ENCODE measurements at places on chromosomes 4 and X. TPM values are rescaled to one million over a fixed set of nuclear protein-coding genes. Genes with fewer than 3 reads are reported as not detected.
A peak's percentile ranks its signal among the peaks of the same experiment; 100 is the strongest.

Gene SRPX2
- total RNA-seq = 61.9 TPM

Gene FBXL5
- total RNA-seq = 83.3 TPM

Gene CYTL1
- total RNA-seq = 154 TPM

Gene NXF2
- total RNA-seq = not detected

Gene EDA2R
- 7.6 TPM for total RNA-seq

Gene CDKL2
- 2.1 TPM for total RNA-seq

Gene USP9X
- 81.8 TPM for total RNA-seq

Gene FAM184B
- total RNA-seq = not detected

Gene BRS3
- total RNA-seq = not detected

Gene NDP
- total RNA-seq = 0.15 TPM

Gene LGI2
- 0.05 TPM for total RNA-seq

Gene MAGEE1
- total RNA-seq = 3.3 TPM

Gene RELL1
- total RNA-seq = 199 TPM

Gene TLR2
- total RNA-seq = 8.8 TPM

Gene CLGN
- 7.6 TPM for total RNA-seq

GRCh38 chr4:184287697-184288255 is 70.1 kb upstream of the ENPP6 start:
- DNase-seq = no peak

DNA sequence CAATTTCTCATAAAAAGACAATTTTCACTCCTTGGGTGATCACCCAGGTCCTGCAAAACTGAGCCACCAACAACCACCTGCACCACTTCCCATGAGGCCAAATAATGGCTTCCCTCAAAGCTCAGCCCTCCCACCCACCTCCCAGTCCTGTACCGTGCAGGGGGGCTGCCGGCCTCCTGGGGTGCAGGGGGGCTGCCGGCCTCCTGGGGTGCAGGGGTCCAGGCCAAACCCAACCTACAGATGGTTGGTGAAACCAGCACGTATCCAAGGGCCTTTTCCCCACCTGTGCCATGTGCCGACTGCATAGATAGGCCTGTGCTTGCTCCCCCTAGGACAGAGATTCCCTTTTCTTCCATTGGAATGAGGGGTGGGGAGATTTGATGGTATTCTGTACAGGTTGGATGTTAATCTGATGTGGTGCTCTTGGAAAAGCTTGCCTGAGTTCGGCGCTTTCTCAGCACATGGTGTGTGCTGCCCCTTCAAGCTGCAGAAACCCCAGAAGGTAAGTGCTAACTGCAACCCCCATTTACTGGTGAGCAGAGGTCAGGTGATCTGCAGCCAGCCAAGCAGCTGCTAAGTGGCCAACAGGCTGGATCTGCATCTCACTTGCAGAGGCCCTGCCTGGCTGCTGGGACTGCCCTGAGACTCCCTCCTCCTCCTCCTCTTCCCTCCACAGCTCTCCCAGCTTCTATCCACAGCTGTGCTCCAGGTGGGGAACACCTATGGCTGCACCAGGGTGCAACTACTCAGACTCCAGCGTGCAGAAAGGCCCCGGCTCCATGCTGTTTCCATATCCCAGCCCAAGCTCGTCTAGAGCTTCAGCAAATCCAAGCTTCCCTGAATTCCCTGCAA is 38.8 kb downstream of the FRG1 start:
- no peak for DNase-seq

GRCh38 chr4:151729731-151730559 is 30.9 kb downstream of the GATB start:
- DNase-seq = no peak

- no peak for DNase-seq
Measured at GRCh38 chr4:182917182-182918043, at the start of gene DCTD. TSS of gene DCTD (minus strand) at chr4:182917386. CDS start at chr4:182915568, 1,818 bp downstream.

DNA sequence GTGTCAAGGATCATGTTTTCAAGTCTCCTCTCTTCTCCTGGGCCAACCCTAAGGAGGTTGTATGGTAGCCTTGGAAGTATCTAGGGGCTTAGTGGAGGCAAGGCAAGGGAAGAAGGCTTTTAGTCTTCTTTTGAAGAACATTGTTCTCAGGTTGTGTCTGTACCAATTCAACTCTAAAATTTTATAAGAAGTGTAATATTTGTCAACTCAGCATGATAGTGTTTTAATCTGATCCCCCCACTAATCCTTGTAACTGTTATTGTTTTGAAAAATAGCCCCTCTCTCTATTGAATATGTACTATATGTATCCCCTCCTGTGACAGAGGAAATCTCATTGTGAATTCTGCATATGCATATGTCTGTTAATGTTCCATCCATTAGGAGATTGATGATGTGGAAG is 345.4 kb downstream of the CFAP299 start:
- no peak for DNase-seq

DNA sequence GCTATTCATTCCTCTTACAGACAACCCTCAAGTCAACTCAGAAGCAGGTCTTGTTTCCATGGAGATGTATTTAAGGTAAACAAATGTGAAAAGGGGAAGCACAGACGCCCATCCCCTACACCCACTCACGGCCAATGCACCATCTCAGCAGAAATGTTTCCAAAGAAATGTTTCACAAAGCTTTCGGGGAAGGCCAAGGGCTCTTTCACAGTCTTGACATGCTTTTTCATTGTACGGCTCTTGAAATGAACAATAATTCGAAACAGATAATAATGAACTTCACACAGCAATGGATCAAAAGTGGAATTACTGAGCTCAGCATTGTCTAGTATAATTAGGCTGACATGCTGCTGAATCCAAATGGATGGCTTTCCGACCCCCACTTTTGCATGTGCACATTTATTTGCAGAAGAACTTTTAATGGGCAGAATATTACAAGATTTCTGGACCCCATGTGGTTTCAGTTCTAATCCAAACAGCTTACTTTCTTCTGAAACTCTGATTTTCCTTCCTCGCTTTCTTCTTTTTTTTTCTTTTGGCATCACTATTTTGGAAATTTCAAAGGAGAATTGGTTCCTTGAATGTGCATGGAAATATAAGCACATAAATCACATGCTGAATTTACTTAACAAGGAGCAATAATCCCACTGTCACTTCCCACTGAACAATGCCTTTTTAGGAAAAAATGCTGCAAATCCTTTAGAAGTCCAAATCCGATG is 160.9 kb downstream of the SMIM20 start:
- no peak for DNase-seq

DNA sequence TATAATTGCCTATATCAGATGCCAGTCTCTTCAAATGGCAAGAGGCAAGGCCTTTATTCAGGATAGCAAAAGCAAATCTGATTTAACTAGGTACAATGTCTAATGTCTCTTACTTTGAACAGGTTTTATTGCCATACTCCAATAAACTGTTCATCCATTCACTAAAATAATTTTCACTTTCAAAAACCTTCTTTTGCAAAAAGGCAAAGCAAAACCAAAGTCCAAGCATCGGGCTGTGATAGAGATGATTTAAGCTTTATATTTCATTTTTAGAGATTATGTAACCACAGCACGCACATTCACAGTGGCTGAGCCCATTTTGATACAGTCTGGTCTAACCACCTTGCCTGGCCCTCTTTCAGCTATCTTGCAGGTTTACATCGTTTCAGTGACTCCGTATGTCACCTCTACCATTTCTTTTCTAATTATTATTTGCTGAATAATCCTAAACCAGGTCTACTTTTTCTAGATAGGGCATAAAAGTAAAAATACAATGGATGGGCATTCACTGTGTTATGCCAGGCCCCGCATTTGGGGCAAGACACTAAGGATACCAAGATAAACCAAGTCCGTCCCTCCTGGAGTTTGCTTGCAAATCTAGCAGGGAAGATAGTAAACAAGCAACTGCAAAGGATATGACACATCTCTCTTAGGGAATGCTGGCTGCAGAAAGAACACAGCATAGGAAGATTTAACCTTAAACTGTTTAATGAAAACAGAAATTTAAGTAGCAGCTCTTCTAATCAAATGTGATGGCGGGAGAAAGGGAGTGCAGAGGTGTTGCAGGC is 1.8 kb downstream of the CASP3 start:
- no peak for DNase-seq

DNA sequence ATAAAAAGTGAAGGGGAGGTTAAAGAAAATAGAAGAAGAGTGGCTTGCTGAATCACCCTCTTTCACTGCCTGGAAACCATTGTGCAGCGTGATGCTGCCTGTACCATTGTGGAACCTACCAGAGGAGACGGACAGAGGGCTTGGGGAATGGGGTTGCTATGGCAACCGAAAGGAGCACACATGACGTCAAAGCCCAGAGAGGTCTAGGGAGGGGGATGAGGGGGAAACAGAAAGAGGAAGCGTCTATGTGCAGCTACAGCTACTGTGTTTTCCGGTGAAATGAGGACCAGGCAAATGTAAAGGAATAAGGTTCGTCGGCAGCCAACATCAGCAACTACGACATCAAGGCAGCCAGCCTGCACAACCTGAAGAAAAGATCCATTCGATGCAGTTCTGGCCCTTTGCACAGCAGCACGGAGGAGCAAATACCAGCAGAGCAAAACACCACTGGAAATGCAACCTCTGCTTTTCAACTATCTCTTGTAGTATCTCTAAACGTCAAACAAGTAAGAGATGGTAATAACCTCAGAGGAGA is at the start of gene MAPK10:
MAPK10 (minus strand) TSS at position 110 of the 535 bp plus-strand sequence.
- peak; percentile 47 for DNase-seq

GRCh38 chr4:123257591-123257990 is 139.0 kb upstream of the SPRY1 start:
- no peak for DNase-seq

GRCh38 chr4:108714880-108715279 is 48.0 kb downstream of the ETNPPL start:
- no peak for DNase-seq

GRCh38 chr4:80587871-80588385 is 252.4 kb downstream of the CFAP299 start:
- DNase-seq = no peak

- DNase-seq = no peak
Measured at GRCh38 chr4:186739802-186740434, 16.3 kb upstream of the FAT1 start.

GRCh38 chrX:46903458-46904242 is 8.6 kb upstream of the JADE3 start:
- DNase-seq = no peak

- DNase-seq = no peak
Measured at GRCh38 chrX:373641-374471, 12.9 kb downstream of the PPP2R3B start.

- no peak for DNase-seq
Measured at GRCh38 chr4:4227510-4228355, 1.0 kb upstream of the OTOP1 start.

DNA sequence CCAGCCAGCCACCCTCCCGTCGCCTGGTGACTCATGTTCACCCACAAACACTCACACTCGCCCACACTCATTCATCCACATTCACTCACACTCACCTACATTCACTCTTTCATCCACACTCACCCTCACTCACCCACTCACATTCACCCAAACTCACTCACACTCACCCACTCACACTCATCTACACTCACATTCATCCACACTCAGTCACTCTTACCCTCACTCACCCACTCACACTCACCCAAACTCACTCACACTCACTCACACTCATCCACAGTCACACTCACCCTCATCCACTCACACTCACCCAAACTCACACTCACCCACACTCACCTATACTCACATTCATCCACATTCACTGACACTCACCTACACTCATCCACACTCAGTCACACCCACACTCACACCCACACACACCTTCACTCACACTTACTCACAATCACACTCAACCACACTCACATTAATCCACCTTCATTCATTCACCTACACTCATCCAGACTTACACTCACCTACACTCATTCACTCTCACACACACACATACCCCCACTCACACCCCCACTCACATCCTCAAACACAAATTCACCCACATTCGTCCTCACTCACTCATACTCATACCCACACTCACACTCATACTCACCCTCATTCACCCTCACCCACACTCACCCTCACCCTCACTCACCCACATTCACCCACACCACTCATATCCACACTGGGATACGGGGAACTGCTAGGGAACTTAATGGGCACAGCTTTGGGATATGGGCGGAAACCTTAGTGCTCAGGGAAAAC is 2221.6 kb upstream of the AGA start:
- no peak for DNase-seq

- DNase-seq = no peak
Measured at GRCh38 chr4:15031993-15032675, 29.9 kb downstream of the CPEB2 start.

GRCh38 chr4:134200811-134201215 is 776 bp downstream of the PABPC4L start:
- DNase-seq = no peak

DNA sequence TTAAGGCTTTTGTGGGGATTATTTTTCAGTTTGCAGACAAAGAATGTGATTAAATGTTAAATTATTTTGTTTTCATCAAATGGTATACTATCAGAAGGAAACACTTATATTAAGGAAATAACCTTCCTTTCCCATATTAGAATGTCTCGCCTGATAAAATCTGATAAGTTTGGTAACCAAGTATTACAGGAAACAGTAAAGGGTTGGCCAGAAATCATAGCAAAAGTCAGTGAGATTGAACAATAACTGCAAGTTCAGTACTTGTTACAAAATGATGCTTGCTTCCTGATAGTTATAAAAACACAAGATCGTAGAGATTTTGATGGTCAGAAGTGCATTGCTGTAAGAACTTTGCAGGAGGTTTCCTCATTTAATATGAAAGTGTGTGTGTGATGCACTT is 40.5 kb downstream of the FABP2 start:
- peak; percentile 90 for DNase-seq

DNA sequence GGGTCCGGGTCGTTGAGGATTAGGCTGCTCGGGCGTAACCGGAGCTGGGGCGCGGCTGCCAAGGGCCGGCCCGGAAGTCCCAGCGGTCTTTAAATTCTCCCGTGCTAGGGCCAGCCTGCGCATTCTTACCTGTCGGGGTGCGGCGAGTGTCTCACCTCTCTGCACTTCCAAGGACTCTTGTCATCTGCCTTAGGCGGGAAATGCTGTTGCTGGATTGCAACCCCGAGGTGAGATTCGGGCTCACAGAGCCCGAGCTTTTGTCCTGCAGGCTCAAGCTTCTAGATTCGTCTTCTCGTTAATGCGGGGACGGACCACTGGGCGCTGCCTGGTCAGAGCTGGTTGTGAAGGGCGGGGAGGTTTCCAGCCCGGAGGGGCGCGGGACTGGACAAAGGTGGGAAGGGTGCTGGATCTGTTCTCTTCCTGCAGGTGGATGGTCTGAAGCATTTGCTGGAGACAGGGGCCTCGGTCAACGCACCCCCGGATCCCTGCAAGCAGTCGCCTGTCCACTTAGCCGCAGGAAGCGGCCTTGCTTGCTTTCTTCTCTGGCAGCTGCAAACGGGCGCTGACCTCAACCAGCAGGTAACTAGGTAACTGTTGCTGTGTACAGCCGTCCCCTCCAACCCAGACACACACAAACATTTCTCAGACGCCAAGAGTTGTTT is at the start of gene ANKRD37:
ANKRD37 (plus strand) TSS at position 118 of the 662 bp plus-strand sequence; CDS start at position 201, 83 bp downstream.
- DNase-seq = no peak

DNA sequence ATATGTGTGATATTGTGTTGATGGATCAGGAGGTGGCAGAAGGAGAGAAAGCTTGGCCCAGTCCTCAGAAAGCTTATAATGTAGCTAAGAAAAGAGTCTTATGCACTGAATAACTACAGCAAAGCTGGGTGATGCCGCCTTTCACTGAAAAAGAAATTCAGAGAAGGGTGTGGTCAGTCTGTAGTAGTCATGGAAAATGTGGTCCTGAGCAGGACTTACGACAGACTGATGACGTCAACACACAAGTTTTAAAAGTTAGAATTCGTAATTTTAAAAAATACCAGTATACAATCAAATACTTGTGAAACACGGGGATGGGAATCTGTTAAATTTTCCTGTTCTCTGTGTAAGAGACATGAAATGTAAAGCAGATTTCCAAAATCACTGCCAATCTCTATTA is 87.0 kb upstream of the RAPGEF2 start:
- DNase-seq = no peak
